ENCODE measurements at places on chromosomes 7 and 10. TPM values are rescaled to one million over a fixed set of nuclear protein-coding genes. Genes with fewer than 3 reads are reported as not detected.

DNA sequence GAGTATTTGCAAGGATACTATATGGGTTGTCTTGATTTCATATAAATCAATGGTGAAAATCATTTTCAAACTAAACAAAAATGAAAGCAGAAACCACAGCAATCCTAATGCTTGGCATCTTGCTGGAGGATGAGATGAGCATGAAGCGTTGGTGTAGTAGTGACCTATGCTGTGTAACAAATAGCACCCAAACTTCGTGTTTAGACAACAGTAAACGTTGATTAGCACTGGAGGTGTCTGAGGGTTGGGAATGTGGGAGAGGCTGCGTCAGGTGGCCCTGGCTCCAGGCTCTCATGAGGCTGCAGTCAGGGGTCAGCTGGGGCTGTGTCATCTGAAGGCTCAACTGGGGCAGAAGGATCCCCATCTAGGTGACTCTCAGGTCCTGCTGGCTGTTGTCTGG lies 67.8 kb downstream of the MICALL2 start:
- DNase-seq: no peak
- no peak overlapping the region for H3K4me3 ChIP-seq
- H3K4me1 ChIP-seq: no peaks in the 10 kb centered on the region
- peaks cover 10% of the 10 kb centered on the region for H3K27me3 ChIP-seq

GRCh38 chr10:86506062-86506461 lies 15.5 kb downstream of the WAPL start:
- H3K36me3 ChIP-seq: peaks cover 13% of the 10 kb centered on the region
- no peak overlapping the region for H3K27ac ChIP-seq
- DNase-seq: no peak
- H3K27me3 ChIP-seq: no peaks in the 10 kb centered on the region

GRCh38 chr7:143433759-143434158 lies 9.5 kb upstream of the TAS2R60 start:
- H3K27ac ChIP-seq: no peak overlapping the region
- peaks cover 36% of the 10 kb centered on the region for H3K4me1 ChIP-seq
- H3K4me3 ChIP-seq: no peak overlapping the region
- no peak for DNase-seq

DNA sequence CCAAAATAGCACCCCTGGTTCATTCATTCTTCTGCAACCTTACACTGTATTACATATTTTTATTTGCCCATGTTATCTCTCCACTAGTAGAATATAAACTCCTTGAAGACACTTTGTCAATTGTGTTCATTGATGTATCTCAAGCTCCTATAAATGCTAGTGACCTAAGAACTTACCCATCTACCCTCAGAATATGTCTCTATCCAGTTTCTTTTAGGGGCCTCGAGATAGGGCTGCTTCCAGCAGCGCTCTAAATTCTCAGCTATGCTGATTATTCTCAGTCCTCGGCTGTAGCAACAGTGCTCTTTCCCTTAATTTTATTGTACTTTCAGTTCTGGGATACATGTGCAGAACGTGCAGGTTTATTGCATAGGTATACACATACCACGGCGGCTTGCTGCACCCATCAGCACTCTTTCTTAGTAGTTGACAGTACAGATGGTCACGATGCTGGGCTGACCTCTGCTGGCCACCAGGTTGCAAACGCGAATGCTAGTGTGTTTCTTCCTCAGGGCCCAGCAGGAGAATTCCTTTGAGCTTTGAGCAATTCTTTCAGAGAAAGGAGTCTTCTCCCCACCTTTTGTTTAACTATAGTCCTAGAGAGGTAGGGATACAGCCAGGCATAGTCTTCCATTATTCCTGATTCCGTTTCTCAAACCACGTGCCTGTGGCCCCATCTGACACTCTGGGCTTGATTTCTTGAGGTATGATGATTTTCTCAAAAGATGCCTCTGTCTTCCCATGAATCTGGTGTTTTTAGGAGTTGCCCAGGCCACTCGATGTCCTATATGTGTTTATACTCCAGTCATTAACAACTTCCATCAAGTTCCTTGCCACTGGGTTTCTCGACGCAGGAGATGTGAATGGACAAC lies 49.1 kb upstream of the CDC14C start:
- no peaks in the 10 kb centered on the region for H3K36me3 ChIP-seq
- H3K4me3 ChIP-seq: no peak overlapping the region
- H3K27me3 ChIP-seq: no peaks in the 10 kb centered on the region
- H3K4me1 ChIP-seq: no peaks in the 10 kb centered on the region

DNA sequence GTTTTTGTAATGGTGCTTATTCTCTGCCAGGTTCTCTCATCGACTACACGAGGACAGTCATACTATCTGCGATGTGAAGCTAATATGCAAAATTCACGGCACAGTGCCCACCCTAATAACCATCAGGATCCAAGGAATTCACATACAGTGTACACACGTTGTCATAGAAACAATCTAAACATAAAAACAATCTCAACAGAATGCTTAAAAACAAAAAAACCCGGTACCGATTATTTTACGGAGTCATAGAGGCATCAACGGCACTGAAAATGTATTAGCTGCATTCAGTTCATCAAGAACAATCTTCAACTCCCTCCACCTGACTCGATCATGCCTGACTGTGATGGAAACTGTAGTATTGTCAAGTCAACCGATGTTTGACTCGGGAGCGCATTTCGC lies 628 bp downstream of the MRPS33 start:
- peak overlapping the region; percentile 97 for H3K27ac ChIP-seq
- H3K4me1 ChIP-seq: peaks cover 16% of the 10 kb centered on the region
- DNase-seq: no peak
- H3K4me3 ChIP-seq: peak overlapping the region; percentile 94
- no peaks in the 10 kb centered on the region for H3K27me3 ChIP-seq

The ASAH2 gene
- 1.7 TPM for polyA plus RNA-seq

The CDHR3 gene
- 1.2 TPM for polyA plus RNA-seq

GRCh38 chr7:92586403-92586802 lies 3.8 kb downstream of the FAM133B start:
- no peak overlapping the region for H3K27ac ChIP-seq
- H3K36me3 ChIP-seq: peaks cover 4% of the 10 kb centered on the region
- no peak for DNase-seq

DNA sequence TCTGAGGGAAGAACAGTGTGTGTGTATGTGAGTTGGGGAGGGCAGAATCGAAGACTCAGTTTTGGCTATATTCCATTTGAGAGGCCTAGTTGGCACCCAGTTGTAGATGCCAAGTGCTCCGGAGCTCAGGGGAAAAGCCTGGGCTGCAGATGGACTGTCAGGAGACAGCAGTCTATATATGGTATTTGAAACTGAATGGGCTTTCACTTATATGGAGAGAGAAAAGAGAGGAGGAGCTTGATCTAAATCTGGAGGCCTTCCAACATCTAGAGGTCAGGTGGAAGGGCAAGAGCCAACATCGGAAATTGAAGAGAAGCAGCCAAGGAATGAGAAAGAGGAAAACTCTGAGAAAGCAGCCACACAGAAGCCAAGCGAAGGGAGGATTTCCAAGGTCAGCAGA lies 350.8 kb upstream of the BMPER start:
- no peaks in the 10 kb centered on the region for H3K36me3 ChIP-seq
- no peak for DNase-seq
- no peaks in the 10 kb centered on the region for H3K4me1 ChIP-seq
- H3K27me3 ChIP-seq: no peaks in the 10 kb centered on the region
- H3K4me3 ChIP-seq: no peak overlapping the region
- no peak overlapping the region for H3K27ac ChIP-seq

- no peaks in the 10 kb centered on the region for H3K36me3 ChIP-seq
- H3K4me1 ChIP-seq: no peaks in the 10 kb centered on the region
- no peak overlapping the region for H3K4me3 ChIP-seq
- no peaks in the 10 kb centered on the region for H3K27me3 ChIP-seq
- H3K27ac ChIP-seq: no peak overlapping the region
Observed at GRCh38 chr10:103049237-103049636, 131.1 kb downstream of the CNNM2 start.

The ZFAND4 gene
- 3.0 TPM for polyA plus RNA-seq

- H3K27ac ChIP-seq: no peak overlapping the region
- H3K36me3 ChIP-seq: no peaks in the 10 kb centered on the region
- no peak for DNase-seq
- no peak overlapping the region for H3K4me3 ChIP-seq
- no peaks in the 10 kb centered on the region for H3K4me1 ChIP-seq
- H3K27me3 ChIP-seq: peaks cover 29% of the 10 kb centered on the region
Observed at GRCh38 chr10:132882069-132882951, 60.1 kb downstream of the CFAP46 start.

DNA sequence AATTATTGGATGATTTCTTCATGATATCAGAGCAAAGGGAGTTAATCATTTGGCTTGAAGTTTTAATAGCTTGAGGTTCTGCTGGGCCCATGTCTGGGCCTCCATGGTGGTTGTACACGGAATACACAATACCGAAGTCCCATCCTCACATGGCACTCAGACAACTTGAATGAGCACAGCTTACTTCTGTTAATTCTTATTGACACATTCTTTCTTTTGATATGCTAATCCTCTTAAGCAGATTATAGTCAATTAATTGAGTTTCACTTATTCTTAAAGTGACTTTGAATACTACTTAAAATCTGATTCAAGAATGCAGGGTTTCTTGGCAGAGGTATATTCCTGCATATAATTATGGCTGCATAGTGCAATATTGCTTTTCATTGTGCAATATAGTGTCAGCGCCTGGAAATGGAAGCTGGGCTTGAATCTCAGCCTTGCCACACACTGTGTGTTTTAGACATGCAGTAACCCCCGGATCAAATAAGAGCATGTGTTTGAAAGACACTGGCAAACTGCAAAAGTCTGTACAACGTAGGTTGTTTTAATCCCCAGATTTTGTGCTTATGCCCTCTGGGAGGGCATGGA lies 543.5 kb upstream of the ADARB2 start:
- no peak overlapping the region for H3K4me3 ChIP-seq
- no peak for DNase-seq
- H3K27ac ChIP-seq: no peak overlapping the region

- no peak for DNase-seq
- no peaks in the 10 kb centered on the region for H3K36me3 ChIP-seq
- H3K27me3 ChIP-seq: no peaks in the 10 kb centered on the region
- no peaks in the 10 kb centered on the region for H3K4me1 ChIP-seq
- no peak overlapping the region for H3K27ac ChIP-seq
- H3K4me3 ChIP-seq: no peak overlapping the region
Observed at GRCh38 chr7:34175837-34176236, 270.5 kb downstream of the BMPER start.

DNA sequence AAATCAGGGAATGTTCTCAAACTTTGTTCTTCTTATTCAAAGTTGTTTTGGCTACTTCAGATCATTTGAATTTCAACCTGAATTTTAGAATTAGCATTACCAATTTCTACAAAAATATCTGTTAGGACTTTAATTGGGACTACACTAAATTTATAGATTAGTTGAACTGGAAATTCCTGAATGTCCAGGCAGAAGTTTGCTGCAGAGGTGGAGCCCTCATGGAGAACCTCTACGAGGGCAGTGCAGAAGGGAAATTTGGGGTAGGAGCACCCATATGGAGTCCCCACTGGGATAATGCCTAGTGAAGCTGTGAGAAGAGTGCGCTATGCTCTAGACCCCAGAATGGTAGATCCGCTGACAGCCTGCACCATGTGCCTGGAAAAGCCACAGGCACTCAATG lies 22.8 kb upstream of the AGMO start:
- no peaks in the 10 kb centered on the region for H3K4me1 ChIP-seq
- no peak overlapping the region for H3K27ac ChIP-seq
- H3K4me3 ChIP-seq: no peak overlapping the region
- H3K27me3 ChIP-seq: no peaks in the 10 kb centered on the region
- DNase-seq: no peak

DNA sequence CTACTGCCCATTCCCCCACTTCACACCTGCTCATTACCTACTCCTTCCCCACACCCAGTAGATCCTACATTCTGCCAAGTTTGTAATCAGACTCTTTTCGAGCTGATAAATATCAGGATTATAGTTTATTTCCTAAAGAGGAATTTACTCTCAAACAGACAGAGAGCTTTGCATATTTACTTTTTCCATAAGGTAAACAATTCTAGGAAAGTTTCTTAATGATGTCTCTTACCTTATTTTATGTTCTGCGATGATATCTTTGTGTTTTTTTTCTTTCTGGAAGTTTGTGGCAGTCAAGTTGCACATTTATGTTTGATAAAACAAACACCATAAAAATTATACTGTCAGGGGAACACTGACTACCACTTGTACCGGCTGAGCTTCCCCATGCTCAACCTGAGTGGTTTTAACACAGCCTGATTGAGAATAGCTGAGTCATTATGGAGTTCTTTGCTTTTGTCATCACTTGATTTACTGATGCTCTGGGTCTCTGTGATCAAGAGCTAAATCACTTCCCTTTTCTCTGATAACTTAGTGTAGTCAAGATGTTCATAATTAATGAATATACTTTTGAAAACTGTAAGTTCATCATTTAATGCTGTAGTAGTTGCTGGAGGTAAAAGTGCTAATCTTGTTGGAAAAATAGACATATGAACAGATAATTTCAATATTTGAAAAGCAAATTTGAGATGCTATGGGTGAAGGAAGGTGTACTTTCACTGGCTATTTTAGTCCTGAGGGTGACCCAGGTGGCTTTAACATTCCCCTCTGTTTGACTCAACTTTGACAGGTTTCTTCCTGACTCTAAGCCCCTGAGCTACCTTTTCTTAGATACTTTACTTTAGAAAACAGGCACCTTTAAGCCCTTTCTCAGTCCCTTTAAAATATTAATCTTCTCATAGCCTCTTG lies 1034.5 kb upstream of the LRRTM3 start:
- no peak overlapping the region for H3K27ac ChIP-seq
- no peaks in the 10 kb centered on the region for H3K4me1 ChIP-seq
- H3K36me3 ChIP-seq: no peaks in the 10 kb centered on the region
- no peaks in the 10 kb centered on the region for H3K27me3 ChIP-seq

GRCh38 chr10:12501841-12502525 lies 152.6 kb downstream of the CAMK1D start:
- no peak overlapping the region for H3K4me3 ChIP-seq
- H3K4me1 ChIP-seq: no peaks in the 10 kb centered on the region
- no peak overlapping the region for H3K27ac ChIP-seq
- no peaks in the 10 kb centered on the region for H3K27me3 ChIP-seq

GRCh38 chr10:114233482-114233881 lies 5.6 kb upstream of the VWA2 start:
- H3K4me3 ChIP-seq: no peak overlapping the region
- H3K36me3 ChIP-seq: no peaks in the 10 kb centered on the region
- peaks cover 6% of the 10 kb centered on the region for H3K4me1 ChIP-seq
- H3K27me3 ChIP-seq: peaks cover 2% of the 10 kb centered on the region

The NACAD gene
- polyA plus RNA-seq: 0.14 TPM

GRCh38 chr10:31341552-31341951 lies 22.5 kb downstream of the ZEB1 start:
- H3K36me3 ChIP-seq: no peaks in the 10 kb centered on the region
- H3K4me1 ChIP-seq: no peaks in the 10 kb centered on the region
- H3K27me3 ChIP-seq: no peaks in the 10 kb centered on the region
- no peak for DNase-seq

The CPA2 gene
- polyA plus RNA-seq: 0.41 TPM

The RABGEF1 gene
- 68.0 TPM for polyA plus RNA-seq

All from keratinocyte (primary cell).